ENCODE measurements at places on chromosomes 2 and 18.

- DNase-seq = no peak
These were observed 468.9 kb upstream of the MYT1L start for GRCh38 chr2:2800001-2800400.

- no peak for DNase-seq
These were observed 18.8 kb downstream of the ZNF385B start for GRCh38 chr2:179842498-179843153.

DNA sequence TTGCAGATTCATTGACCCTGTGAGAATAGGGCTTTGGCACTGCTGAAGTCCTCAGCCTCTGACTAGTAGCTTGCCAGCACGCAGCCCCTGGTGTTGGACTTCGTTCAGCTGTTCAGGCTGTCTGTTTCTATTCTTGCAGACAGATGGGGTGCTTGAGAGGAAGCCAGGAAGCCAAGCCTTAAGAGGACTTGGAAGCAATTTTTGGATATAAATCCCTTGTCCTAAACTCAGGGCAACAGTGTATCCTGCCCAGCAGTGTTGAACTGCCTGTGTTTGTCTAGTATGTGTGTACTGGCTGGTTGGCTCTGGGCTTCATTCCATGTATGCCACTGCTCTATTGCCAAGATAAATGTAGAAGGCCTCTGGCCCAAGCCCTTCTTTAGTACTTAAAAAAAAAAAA lies 108.6 kb downstream of the COMMD1 start:
- DNase-seq = peak; percentile 1

- no peak for DNase-seq
These were observed 409.2 kb upstream of the SPHKAP start for GRCh38 chr2:228590681-228591080.

DNA sequence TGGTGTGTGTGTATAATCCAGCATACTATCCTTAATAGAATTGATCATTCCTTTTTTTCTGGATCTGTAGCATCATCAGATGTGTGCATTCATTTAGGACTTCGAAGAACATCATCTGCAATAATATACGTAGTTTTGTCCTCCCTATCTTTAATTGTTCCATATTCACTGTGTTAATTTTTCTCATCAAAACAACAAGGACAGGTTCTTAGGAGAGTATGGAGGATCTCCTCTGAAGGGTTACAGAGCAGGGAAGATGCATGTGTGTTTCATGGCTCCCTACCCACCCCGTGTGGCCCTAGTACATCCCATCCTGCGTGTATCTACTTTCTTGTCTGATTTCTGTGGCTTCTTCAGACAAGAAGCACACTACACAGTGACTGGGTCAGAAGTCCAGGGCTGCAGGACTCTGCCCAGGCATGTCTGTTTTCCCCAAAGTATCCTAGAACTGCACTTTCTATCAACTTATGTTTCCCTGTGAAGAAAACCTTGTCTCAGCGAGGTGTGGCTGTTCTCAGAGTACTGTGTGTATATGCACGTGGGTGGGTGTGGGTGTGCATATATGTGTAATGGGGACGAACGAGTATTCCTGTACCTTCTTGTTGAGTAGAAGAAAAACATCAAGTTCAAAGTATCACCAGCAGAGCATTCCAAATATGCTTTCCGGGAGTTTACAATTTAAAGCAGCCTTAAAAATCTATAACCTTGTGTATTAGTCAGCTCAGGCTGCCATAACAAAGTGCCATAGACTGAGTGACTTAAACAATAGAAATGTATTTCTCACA lies 220.4 kb upstream of the FOSL2 start:
- peak; percentile 98 for DNase-seq

GRCh38 chr2:195535911-195536522 lies 121.0 kb upstream of the SLC39A10 start:
- no peak for DNase-seq

DNA sequence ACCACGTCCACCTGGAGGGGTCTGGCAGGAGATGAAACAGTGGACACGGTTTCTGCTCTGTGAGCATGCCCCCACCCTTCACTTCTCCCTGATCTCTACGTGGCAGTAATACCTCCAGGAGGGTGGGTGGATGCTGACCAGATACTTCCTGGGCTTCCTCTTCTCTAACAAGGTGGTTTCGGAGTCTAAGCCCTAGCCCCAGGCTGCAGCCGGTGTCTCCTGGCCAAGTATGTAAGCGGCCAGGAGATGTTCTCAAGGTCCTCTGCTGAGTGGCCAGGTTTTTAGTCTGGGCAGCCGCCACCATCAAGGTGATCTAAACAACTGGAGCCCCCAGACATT lies 101.8 kb upstream of the ASB18 start:
- DNase-seq = no peak

DNA sequence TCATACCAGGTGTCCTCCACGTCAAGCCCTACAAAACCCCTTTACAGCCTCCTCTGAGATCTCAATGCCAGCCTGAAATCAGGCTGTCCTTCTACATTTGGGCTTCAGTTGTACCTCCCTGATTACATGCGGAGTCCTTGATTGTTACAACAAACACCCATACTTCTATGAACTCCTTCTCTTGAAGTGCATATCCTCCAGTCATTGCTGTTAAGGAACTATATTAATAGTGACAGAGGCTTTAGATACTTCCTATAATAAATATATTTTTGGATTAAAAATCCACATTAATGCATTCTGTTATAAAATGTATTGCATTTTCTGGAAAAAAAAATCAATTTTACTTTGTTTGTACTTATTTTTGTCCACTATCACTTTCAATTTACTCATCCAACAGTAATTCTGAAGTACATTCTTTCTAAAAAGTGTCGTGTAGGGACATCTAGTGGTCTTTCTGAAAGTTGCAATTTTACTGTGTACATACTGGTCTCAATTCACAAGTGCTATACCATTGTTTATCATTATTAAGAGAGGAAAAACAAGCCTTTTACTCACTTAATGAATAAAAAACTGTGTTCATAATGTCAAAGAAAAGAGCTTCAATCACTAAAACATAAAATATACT lies 316.4 kb downstream of the DSEL start:
- peak; percentile 71 for DNase-seq

DNA sequence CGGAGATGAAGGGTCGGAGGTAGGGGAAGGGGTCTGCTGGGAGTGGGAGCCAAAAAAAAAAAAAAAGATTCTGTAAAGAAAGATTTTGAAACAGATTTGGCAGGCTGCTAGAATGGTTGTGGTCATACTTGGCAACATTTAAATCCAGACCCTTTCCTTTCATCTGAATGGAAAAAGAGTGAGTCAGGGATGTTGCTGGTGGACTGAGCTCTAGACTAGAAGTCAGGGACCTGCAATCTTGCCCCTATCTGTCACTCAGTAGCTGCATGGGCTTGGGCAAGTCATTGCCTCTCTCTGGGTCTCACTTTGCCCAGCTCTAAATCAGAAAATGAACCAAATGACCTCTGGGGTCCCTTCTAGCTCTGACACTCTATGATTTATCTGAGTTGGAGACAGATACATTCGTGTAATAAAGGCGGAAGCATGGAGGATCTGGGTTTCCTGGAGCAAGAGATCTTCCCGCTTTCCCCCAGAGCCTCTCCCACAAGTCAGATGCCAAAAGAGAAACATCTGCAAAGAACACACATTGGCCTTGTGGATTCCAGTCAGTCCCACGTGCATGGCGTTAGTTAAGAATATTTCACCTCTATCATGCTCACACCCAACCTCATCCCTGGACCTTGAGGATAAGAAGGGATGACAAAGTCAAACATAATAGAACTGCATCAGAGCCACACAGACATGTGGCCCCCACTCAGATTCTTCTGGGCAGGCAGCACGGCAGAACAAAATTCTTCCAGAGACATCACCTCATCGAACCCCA lies 58.5 kb downstream of the ADD2 start:
- no peak for DNase-seq

DNA sequence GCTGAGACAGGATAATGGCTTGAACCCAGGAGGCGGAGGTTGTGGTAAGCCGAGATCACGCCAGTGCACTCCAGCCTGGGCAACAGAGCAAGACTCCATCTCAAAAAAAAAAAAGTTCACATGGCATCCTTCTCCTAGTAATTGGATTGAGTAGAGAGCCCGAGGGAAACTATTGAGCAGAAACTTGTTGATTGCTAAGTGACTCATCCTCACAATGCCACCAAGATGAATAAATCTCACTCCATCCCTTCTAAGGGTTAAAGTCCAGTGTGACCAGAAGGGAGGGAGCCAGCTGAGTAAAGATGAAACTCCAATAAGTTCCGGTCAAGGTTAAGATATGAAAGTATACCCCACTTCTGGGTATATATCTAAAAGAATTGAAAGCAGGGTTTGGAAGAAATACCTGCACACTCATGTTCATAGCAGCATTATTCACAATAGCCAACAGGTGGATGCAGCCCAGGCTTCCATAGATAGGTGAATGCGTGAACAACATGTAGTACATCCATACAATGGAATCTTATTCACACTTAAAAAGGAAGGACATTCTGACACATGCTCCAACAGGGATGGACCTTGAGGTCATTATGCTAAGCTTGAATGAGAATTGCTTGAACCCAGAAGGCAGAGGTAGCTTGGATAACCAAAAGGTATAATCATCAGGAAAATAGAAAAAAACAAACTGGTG lies 13.0 kb upstream of the FHL2 start:
- DNase-seq = no peak

DNA sequence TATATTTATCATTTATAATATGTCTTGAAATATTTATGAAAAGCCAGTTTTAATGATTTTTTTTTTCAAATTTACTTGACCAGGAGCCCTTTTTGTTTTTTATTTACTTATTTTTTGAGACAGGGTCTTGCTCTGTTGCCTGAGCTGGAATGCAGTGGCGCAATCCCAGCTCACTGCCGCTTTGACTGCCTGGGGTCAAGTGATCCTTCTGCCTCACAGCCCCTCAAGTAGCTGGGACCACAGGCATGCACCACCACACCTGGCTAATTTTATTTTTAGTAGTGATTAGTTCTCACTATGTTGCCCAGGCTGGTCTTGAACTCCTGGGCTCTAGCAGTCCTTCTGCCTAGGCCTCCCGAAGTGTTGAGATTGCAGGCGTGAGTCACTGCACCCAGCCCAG lies 5.7 kb downstream of the EPB41L5 start:
- no peak for DNase-seq

DNA sequence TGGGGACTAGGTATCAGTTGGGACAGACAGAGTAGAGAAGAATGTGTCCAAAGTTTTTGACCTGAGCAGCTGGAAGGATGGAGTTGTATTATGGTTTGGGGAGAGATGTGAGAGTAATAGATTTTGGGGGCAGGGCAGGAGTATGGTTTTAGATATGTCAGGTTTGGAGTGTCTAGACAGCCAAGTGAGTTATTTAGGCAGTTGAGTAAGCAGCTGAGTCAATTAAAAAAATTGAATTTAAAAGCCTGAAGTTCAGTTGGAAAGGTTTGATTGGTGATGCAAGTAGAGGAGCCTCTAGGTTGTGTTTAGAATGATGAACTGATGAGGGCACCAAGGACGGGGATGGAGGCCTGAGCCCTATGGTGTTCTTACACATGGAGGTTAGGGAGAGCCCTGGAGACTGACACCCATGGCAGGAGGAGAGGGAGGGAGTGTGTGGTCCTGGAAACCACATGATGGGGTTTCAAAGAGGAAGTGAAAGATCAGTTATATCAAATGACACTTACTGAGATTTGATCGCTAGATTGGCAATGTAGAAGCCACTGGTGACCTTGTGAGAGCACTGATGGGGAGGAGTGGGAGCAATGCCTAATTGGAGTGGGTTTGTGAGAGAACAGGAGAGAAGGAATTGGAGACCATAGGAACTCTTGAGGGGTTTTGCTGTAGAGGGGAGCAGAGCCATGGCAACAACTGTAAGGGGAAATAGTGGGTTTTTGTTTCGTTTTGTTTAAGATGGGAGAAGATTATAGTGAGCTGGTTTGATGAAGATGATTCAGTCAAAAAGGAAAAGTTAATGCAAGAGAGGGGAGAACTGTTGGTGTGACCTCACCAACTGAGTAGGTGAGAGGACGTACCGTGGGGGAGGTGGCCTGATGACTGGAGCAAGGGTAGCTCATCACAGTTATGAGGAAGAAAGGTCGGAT lies 10.3 kb downstream of the ITGA6 start:
- peak; percentile 76 for DNase-seq
